ENCODE measurements at places on chromosomes 4 and X.
A peak's percentile ranks its signal among the peaks of the same experiment; 100 is the strongest.

DNA sequence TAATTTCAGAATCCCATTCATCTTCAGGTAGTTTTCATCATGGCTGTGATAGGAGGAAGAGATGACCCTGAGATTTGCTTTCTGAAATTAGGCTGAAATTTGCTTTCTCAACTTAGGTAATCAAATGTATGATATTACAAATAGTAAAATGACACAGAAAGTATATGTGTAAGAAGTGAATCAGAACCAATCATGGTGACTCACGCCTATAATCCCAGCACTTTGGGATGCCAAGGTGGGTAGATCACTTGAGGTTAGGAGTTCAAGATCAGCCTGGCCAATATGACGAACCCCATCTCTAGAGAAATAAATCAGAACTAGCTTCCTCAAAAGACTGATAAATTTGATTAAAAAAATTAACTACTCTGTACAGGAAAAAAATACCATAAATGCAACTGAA, 555.4 kb downstream of the STPG2 start:
- DNase-seq = no peak

GRCh38 chr4:93018243-93018642, 714.5 kb downstream of the GRID2 start:
- no peak for DNase-seq

DNA sequence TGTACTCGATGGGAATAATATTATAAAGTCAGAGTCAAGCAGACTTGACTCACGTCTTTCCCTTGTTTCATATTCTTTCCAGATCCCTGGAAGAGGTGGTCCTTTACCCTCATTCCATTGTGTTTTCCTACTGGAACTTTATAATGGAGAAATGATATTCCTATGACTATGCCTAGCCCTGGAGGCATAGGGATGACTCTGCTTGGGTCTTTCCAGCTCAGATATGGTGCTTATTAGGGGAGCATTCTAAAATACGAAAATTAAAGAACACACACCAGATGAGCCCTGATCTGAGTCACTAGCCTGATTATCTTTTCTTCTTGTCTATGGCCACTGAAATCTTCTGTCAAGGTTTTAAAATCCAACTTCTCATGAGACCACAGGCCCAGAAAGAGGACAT, 231.4 kb downstream of the ANKRD50 start:
- no peak for DNase-seq

GRCh38 chrX:129981200-129981553, 1.3 kb upstream of the BCORL1 start:
- DNase-seq = no peak

- DNase-seq = no peak
Measured at GRCh38 chr4:136306361-136306760, 1225.9 kb downstream of the PCDH18 start.

GRCh38 chr4:99378876-99379275, 26.3 kb upstream of the ADH1C start:
- no peak for DNase-seq

DNA sequence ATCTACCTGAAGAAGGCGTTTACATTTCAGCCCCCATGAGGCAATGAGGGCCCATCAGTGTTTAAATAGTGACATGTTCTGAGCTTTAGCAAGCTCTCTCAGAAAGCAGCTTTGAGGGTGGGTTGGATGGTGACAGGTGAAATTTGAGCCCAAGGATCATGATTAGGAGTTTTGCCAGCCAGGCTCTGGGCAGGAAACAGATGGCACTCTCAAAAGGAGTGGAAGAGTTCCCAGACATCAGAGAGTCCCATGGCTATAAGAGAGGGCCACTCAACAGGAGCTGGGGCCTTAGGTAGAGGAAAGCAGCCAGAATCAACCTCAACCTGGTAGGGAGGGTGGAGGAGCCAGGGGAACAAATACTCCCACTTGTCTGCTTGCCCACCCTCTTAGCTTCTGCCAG, 499.8 kb downstream of the MID1IP1 start:
- no peak for DNase-seq

GRCh38 chr4:81724925-81725329, 253.2 kb upstream of the RASGEF1B start:
- peak; percentile 39 for DNase-seq

DNA sequence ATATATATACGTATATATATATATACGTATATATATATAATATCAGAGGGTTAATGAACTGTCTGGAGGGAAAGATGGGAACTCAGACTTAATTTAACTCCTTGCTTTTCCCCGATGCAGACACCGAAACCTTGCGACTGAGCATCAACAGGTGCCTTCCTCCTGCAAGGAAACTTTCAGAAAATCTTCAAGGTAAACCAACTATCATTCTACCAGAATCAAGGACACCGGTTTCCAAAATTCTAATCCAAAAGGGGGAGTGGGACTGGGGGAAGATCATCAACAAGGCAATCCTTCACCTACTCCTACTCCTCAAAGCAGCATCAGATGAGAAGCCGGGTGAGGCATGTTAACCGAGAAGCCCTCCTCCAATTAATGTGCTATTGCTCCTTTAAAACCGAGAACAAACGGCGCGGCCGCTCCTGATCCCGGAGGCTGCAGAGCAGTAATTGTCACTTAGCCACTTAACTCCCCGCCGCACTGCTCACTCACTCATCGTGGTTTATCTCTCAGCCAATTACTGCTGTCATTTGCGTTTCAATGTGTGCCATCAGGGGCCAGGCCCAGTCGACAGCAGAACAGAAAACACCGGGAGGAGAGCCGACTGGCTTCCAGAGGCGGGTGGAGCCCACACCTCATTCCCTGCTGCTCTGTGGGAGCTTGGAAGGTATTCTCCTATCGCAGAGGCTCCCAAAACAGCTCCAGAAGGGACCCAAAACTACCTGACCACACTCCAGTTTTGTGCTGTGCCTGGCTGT, 61.7 kb downstream of the MAML3 start:
- no peak for DNase-seq

DNA sequence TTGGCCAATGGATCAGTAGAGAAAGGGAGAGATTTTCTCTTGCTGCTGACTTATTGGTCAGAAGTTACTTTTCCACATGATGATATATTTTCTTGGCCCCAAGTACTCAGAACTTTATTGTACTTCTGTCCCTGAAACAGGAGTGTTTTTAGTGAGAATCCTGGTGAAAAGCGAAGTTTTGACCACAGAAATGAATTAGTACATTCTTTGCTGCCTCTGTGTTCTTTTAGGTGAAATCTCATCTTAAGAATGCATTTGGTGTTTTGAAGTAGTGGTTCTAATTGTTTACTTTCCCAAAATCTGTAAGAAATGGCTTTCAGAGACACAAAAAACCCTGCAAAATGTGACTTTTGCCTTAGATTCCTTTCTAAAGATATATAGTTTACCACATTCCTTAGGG, 240.4 kb downstream of the FRMPD4 start:
- DNase-seq = no peak

DNA sequence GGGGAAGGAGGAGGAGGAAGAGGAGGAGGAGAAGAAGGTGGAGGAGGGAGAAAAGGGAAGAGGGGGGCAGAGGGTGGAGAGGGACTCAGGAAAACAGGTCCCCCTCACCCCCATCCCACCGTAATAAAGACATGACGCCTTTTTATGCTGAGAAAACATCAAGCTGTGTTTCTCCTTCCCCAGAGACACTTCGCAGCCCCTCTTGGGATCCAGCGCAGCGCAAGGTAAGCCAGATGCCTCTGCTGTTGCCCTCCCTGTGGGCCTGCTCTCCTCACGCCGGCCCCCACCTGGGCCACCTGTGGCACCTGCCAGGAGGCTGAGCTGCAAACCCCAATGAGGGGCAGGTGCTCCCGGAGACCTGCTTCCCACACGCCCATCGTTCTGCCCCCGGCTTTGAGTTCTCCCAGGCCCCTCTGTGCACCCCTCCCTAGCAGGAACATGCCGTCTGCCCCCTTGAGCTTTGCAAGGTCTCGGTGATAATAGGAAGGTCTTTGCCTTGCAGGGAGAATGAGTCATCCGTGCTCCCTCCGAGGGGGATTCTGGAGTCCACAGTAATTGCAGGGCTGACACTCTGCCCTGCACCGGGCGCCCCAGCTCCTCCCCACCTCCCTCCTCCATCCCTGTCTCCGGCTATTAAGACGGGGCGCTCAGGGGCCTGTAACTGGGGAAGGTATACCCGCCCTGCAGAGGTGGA, 45.3 kb upstream of the SHOX start:
- no peak for DNase-seq

DNA sequence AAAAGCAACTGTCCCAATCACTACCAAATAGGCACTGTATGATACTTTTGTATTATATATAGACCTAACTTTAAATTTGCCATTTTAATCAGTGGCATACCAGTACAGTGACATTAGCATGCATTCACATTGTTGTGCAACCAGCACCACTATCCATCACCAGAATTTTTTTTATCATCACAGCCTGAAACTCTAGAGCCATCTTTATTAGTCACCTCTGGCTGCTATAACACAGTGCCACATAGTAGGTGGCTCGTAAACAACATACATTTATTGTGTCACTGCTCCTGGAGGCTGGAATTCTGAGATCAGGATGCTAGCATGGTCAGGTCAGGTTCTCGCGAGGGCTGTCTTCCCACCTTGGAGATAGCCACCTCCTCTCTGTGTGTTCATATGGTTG, 188.4 kb upstream of the GALNT7 start:
- no peak for DNase-seq

- DNase-seq = no peak
Measured at GRCh38 chr4:114921790-114922591, 191.4 kb downstream of the NDST4 start.

DNA sequence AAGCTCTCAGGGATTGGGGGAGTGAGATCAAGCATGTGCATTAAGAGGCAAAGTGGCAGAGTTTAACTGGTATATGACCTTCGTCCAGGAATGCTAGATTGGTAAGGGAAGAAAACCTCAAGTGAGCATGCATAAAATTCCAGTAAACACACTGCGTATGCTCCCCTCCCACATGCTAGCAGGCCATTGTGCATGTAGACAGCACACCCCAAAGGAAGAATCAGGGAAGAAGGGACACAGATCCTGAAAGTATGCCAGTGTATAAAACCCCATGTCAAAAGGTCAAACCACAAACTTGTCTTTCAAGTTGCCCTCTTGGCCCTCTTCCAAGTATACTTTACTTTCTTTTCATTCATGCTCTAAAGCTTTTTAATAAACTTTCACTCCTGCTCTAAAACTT, 405.2 kb upstream of the CNKSR2 start:
- no peak for DNase-seq

- no peak for DNase-seq
Measured at GRCh38 chrX:130162094-130162735, 3.4 kb downstream of the AIFM1 start.

- no peak for DNase-seq
Measured at GRCh38 chr4:102390438-102390837, 45.2 kb upstream of the SLC39A8 start.

GRCh38 chr4:151987606-151988005, 226.8 kb upstream of the GATB start:
- DNase-seq = no peak

DNA sequence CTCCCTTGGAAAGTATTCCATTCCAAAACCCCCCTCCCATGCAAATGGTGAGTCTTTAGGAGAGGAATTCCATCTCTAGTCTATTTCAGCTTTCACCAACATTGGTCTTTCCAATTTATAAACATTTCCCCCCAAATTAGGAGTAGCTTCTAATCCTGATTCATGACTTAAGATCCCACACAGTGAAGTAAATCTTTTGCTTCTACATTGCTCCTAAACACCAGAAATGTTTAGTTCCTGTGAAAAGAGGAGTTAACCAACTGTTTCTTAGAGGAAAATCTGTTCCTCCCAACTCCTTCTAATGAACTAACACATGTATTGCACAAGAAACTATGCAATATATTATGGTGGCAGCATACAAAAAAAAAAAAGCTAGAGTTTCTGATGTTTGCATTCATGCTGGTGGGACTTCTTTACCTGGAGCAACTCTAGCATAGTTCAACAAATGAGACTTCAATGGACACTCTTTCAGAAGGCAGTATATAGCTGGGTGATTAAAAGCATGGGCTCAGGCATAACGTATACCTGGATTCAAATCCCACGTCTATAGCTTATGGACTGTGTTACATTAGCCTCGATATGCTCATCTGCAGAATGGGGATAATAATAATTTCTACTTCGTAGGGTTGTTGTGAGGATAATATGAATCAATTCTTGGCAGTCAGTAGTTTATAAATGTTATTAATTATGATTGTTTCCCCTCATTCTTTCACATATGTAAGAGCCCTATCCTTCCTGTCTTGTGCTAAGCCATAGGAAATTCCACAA, 131.6 kb upstream of the TMEM164 start:
- no peak for DNase-seq

GRCh38 chr4:153063490-153063889, 127.4 kb downstream of the FHDC1 start:
- DNase-seq = no peak

GRCh38 chrX:101550362-101550750, at the start of gene ARMCX1:
TSS of gene ARMCX1 (plus strand) at chrX:101550547. CDS start at chrX:101552931, 2,384 bp downstream.
- no peak for DNase-seq

DNA sequence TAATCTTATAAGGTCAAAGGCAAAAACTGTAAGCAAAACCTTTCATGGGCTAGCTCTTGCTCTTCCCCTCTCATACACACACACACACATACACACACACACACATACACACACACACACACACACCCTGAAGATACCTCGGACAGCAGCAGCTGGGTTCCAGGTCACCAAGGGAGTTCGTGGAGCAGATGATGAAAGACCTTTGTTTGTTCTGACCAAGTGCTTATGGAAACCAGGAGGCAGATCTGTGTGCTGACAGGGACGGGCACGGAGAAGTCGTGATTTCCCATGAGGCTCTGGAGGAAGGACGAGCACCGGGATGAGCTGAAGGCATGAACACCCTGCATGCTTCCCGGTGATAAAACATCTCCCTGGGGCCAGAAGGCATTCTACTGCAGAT, 35.4 kb upstream of the CRMP1 start:
- no peak for DNase-seq

GRCh38 chrX:64093761-64094160, 111.7 kb downstream of the AMER1 start:
- DNase-seq = no peak

DNA sequence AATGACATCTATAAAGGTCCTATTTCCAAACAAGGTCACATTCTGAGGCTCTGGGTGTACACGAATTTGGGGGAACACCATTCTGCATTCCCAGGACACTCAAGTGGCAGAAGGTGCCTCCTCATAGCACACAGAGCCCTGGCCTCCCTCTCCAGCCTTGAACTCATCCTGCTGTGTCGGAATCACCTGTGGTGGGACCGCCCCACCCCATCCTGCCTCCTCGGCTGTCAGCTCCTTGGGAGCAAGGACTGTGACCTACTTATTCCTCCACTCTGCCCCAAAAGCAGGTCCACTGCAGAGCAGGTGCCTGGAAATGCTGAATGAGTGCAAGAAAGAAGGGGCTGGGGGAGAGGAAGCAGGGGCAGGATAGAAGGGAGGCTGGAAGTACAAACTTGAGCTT, 33.5 kb downstream of the HTRA3 start:
- DNase-seq = no peak

- DNase-seq = no peak
Measured at GRCh38 chrX:13759152-13759718, 24.7 kb downstream of the OFD1 start.
